ENCODE measurements at places on chromosomes 13 and 19.

DNA sequence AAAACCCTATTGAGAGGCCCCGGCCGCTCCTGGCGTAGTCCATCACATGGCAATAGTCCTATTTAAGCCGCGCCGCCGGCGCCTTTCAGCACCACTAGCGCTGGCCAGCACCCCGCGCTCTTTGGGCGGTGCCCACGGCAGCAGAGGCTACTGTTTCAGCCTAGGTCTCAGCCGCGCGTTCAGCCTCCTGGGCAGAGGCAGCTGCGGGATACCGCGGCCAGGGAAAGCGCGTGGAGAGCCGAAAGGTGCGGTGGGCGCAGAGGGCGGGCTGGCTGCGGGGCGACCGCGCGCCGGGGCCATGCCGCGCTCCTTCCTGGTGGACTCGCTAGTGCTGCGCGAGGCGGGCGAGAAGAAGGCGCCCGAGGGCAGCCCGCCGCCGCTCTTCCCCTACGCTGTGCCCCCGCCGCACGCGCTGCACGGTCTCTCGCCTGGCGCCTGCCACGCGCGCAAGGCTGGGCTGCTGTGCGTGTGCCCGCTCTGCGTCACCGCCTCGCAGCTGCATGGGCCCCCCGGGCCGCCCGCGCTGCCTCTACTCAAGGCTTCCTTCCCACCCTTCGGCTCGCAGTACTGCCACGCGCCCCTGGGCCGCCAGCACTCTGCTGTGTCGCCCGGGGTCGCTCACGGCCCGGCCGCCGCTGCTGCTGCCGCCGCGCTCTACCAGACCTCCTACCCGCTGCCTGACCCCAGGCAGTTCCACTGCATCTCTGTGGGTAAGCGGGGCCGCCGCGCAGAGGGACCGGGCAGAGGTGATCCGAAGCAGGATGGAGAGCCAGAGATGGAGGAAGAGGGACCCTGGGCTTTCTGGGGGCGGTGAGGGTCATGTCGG lies at the start of gene GSX1:
Gene GSX1, plus strand, starts transcription at position 91 of the 826 bp plus-strand sequence. Its CDS starts 208 bp downstream, at position 299.
- DNase-seq: no peak

- peak; percentile 93 for DNase-seq
Measured at GRCh38 chr13:33285420-33286124, at the start of gene STARD13. Gene STARD13, minus strand, starts transcription at chr13:33285755. Its CDS starts 117 bp downstream, at chr13:33285638.

- no peak for DNase-seq
Measured at GRCh38 chr13:52650731-52651130, 1.9 kb upstream of the SUGT1 start.

DNA sequence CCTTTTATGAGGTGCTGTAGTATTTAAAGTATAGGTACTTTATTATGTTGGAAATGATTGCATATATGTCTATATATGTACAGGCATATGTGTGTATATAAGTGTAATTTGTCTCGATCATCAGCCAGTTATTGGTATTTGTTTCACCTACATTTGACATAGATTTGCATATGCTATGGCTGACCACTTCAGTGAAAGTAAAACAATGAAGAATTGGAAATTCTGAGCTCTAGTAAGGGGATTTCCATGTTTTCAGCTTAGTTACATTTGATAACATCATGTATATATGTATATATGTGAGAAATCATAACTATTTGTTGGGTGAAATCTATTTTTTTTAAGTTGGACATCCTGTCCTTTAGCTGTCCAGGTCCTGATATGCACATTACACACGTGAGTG lies 1303.9 kb downstream of the EFNB2 start:
- DNase-seq: no peak

DNA sequence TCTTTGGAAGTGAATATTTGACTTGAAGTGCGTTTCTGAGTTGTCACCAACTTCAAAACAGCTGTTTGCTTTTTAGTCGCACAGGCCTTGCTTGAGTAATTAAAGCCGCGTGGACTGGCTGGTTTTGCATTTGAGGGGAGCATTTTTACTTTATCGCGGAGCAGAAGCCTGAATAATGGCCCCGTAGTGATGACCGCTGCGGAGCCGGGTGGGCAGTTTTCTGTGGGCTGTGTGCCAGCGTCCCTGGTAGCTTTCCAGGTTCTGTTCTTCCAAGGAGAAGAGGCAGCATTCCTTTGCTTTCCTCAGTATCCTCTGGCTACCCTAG lies 1.1 kb downstream of the NAA16 start:
- no peak for DNase-seq

DNA sequence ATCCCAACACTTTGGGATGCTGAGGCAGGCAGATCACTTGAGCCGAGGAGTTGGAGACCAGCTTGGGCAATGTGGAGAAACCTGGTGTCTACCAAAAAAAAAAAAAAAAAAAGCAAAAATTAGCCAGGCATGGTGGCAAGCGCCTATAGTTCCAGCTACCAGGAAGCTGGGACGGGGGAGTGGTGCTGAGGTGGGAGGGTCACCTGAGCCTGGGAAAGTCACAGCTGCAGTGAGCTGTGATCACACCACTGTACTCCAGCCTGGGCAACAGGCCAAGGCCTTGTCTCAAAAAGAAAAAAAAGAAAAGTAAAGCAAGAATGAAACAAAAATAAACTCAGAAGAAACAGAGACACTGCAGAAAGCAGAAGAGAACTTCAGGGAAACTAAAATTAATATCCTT lies 31.6 kb downstream of the MTRF1 start:
- DNase-seq: no peak

GRCh38 chr13:98500963-98501421 lies 75.9 kb downstream of the STK24 start:
- DNase-seq: no peak

- no peak for DNase-seq
Measured at GRCh38 chr13:22278336-22278929, 607.6 kb downstream of the FGF9 start.

GRCh38 chr19:40936755-40937154 lies 54.3 kb upstream of the CYP2B6 start:
- no peak for DNase-seq

- no peak for DNase-seq
Measured at GRCh38 chr13:40409278-40409677, 257.2 kb downstream of the FOXO1 start.

- no peak for DNase-seq
Measured at GRCh38 chr19:41154060-41154459, 39.0 kb upstream of the CYP2S1 start.

- no peak for DNase-seq
Measured at GRCh38 chr19:17306285-17306714, 628 bp downstream of the MRPL34 start.

DNA sequence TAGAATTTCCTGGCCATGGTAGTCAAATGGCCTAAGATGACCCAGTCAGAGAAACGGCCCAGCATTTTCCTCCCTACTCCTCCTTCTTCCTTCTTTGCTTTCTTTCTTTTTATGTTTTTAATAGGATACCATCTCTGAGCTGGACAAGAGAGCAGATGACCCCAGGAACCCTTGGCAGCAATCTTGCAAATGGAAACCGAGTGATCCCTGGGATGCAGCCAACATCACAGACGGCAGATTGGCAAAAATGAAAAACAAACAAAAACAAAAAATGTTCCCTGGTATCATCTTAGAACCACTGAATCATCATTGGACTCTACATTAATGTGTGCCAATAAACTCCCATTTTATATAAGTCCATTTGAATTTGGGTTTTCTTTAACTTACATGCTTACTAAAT lies 424.4 kb downstream of the FGF14 start:
- DNase-seq: no peak

DNA sequence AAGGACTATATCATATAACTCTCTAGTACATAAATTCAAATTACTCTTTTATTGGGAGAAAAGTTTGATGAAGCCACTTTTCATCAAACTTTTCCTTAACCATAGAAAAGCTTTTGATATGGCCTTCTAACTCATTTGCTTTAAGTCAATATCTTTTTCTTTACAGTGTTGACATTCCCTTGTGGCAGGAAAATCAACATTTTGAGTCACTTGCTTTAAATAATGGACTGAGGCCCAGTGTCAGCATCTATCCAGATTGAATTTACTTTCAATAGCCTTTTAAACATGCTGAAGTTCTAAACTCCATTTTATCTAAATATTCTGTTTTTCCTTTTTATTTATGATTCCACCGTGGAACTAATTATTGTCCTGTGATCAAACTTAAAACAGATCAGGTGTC lies 62.7 kb downstream of the PCDH9 start:
- no peak for DNase-seq

GRCh38 chr13:112674412-112675365 lies 15.1 kb upstream of the ATP11A start:
- no peak for DNase-seq

- no peak for DNase-seq
Measured at GRCh38 chr13:93673885-93674284, 447.3 kb downstream of the GPC6 start.

DNA sequence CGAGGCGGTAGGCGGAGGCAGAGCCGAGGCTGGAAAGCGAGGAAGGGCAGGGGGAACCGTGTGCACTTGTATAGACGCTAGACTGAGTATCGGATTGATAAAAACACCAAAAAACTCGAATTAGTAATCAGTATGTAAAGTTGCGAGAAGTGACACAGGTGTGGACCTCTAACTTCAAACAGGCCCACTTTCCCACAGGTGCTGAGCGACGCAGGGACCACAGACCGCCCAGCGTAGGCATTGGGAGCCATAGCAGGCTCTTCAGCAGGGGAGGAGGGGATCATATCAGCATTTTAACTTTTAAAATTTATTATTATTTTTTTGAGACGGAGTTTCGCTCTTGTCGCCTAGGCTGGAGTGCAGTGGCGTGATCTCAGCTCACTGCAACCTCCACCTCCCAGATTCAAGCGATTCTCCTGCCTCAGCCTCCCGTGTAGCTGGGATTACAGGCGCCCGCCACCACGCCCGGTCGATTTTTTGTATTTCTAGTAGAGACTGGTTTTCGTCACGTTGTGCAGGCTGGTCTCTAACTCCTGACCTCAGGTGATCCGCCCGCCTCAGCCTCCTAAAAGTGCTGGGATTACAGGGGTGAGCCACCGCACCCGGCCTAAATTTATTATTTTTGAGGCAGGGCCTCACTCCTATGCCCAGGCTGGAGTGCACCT lies 574 bp downstream of the VMAC start:
- no peak for DNase-seq

- no peak for DNase-seq
Measured at GRCh38 chr19:34838753-34839431, 65.9 kb upstream of the ZNF599 start.

DNA sequence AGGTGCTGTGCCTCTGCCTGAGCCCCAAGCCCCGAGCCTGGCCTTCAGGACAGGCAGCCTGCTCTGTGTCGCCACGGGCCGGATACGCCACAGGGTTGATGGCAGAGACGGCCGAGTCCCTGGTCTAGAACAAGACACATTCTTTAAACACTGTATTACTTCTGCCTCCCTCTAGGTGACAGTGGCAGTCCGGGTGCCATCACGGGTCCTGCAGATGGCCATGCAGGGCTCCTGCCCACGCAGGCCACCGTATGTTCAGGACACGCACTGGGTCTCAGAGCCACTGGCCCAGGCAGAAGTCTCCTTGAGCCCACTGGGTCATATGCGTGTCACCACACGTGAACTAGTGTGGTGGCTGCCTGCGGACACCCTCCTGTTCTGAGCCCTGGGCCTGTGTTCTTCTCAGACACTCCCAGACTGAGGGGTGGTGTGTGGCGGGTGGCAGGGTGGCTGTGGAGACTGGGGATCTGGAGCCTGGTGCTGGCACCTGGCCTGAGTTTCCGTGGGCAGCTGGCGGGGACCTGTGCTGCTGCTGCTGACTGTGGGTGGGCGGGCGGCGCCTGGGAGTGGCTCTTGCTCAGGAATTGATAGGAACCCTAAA lies 4.4 kb downstream of the PLEKHJ1 start:
- DNase-seq: no peak
